GM23248 (cell line): ENCODE measurements at places on chromosomes 2 and 18. TPM values are rescaled to one million over a fixed set of nuclear protein-coding genes. Genes with fewer than 3 reads are reported as not detected.

DNA sequence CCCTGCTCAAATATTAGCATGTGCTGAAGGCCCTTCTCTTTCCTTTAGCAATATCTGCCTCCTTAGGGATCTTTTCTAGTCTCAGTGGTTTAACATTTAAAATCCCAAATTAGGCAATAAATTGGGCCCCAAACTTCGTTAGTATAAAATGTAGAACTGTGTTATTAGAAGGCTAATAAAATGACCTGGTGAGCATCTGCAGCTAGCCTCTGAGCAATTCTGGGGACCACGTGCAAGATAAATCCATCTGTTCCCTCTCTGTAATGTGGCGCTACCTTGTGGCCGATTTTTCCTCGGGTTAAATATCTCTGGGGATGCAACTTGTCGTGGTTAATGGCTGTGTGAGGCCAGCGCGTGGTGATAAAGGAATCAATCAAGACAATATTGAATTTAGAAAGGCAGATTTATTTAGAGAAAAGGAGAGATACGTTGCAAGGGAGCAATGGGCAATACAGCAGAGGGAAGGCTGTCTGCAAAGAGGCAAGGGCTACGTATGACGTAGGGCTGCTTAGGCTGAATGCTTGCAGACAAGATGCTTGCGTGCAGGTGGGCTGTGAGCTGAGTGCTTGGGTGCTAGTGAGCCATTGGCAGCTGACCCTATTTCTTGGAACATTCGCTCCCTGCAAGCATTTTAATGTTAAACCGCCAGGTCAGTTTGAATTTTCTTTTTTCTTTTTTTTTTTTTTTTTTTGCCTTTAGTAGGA is 18.5 kb upstream of the IL36G start:
- peak; percentile 13 for DNase-seq
- H3K27me3 ChIP-seq: peaks cover 57% of the 10 kb centered on the region
- no peaks in the 10 kb centered on the region for H3K4me1 ChIP-seq
- no peaks in the 10 kb centered on the region for H3K36me3 ChIP-seq
- no peak overlapping the region for H3K4me3 ChIP-seq
- no peak overlapping the region for H3K27ac ChIP-seq

DNA sequence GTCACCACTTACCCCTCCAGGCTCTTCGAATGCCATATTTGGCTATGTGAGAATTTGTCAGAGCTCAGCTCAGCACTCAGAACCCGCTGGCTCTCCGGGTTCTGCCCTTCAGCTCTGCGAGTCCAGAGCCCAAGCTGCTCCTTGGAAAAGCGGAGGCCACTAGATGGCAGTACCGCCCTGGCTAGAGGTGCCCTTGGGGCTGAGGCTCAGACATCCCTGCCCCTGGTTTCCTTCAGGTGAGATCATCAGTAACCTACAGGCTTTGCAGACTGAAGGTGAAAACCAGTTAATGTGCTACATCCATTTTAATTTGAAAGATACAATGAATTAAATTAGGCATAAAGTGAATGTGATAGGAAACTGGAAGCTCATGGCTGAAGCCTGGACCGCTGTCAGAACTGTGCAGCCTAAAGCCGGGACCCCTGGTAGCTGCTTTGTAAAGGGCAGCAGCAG is 285.6 kb downstream of the AGAP1 start:
- no peak overlapping the region for H3K4me3 ChIP-seq
- DNase-seq: peak; percentile 82
- H3K27ac ChIP-seq: no peak overlapping the region
- H3K4me1 ChIP-seq: no peaks in the 10 kb centered on the region
- no peaks in the 10 kb centered on the region for H3K36me3 ChIP-seq

DNA sequence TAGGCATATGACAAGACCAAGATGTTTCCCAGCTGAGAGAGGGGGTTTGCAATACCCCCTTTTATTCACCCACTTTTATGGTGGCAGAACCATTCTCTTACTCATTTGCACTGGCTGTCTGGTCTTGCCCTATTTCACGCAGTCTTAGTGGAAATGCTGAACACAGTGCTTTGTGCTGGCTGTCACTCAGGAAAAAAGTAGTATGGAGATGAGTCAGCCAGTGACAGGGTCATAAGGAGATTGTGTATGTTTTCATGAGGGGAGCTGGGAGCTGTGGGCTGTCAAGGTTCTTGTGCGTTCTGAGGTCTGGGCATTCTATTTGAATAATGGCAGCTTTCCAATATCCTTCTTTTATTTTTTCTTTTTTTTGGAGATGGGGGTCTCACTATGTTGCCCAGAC is 10.9 kb upstream of the CNRIP1 start:
- peak; percentile 12 for DNase-seq
- no peak overlapping the region for H3K4me3 ChIP-seq
- no peaks in the 10 kb centered on the region for H3K4me1 ChIP-seq
- H3K27me3 ChIP-seq: no peaks in the 10 kb centered on the region
- H3K27ac ChIP-seq: no peak overlapping the region

- no peaks in the 10 kb centered on the region for H3K27me3 ChIP-seq
- peak overlapping the region; percentile 87 for H3K27ac ChIP-seq
- peaks cover 46% of the 10 kb centered on the region for H3K4me1 ChIP-seq
- H3K36me3 ChIP-seq: no peaks in the 10 kb centered on the region
These were observed 10.8 kb downstream of the EMILIN2 start for GRCh38 chr18:2857491-2858131.

DNA sequence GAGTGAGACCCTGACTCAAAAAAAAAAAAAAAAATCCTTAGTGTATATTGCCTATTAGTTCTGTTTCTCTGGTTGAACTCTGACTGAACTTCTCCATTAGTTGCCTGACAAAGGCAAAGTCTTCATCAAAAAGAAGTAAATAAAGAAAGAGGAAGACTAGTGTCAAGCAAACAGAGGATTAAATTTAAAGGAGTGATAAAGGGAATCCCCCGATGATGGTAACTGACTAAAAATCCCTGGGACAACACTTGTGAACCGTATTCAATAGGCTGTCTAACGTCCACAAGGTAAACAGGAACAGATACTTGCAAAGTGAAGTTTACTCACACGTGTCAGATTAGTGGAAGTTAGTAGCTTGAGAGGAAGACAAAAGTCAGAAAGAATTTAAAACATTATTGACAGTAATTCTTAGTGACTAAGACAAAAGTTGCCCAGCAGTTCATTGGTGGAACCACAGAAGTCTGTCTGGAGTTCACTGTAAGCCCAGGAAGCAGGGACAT is 26.2 kb upstream of the SPOPL start:
- no peaks in the 10 kb centered on the region for H3K36me3 ChIP-seq
- no peak overlapping the region for H3K4me3 ChIP-seq
- no peak overlapping the region for H3K27ac ChIP-seq
- H3K4me1 ChIP-seq: no peaks in the 10 kb centered on the region
- no peak for DNase-seq

DNA sequence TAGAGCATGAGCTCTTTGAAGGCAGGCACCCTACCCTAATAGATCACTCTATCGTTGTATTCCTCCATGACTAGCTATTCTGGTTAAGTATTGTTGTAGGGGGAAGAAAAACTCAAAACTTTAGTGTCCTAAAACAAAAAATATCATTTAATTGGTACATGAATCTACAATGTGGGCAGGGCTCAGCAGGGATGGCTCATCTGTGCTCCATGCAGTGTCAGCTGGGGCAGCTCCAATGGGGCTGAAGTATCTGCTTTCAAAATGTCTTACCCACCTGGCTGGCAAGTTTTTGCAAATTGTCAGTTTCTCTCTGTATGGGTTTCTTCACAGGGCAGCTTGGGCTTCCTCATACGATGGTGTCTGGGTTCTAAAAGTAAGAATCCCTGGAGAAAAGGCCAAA is 83.2 kb upstream of the ITGA6 start:
- peaks cover 14% of the 10 kb centered on the region; the same call in 1 of the 2 replicates for H3K4me1 ChIP-seq
- H3K27ac ChIP-seq: no peak overlapping the region
- no peaks in the 10 kb centered on the region for H3K36me3 ChIP-seq
- no peak overlapping the region for H3K4me3 ChIP-seq

DNA sequence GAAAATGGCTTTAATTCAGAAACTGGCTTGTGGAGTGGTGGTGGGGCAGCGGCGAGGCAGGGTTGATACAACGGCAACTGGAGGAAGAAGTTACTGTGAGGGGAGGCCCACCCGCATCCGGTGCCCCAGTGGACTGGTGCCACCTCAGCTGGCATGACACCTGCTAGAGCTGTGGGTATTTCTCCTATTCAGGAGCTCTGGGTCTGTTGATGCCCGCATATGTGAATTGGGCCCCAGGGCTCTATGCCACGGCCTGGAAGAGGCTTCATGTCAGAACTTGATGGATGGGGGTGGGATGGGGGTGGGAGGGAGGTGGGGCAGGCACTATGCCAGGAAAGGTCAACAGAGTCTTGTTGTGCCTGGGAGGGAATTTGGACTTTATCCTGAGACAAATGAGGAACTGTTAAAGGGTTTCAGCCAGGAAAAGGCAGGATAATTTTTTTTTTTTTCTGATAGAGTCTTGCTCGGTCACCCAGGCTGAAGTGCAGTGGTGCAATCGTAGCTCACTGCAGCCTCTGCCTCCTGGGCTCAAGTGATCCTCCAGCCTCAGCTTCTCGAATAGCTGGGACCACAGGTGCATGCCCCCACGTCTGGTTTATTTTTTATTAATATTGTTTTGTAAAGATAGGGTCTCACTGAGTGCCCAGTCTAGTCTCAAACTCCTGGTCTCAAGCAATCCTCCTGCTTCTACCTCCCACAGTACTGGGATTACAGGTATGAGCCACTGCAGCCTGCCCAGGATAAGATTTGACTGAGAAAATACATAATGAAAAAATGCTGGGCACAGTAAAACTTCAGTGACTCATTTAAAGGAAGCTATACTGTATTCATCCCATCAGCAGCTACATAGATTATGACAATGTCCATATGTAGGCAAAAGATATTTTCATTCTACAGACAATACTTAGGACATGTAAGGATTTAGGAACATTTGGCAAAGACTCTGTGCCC is 52.6 kb downstream of the SH2D6 start:
- no peak overlapping the region for H3K4me3 ChIP-seq
- peaks cover 15% of the 10 kb centered on the region for H3K4me1 ChIP-seq
- no peaks in the 10 kb centered on the region for H3K36me3 ChIP-seq
- DNase-seq: peak; percentile 48
- H3K27me3 ChIP-seq: no peaks in the 10 kb centered on the region
- no peak overlapping the region for H3K27ac ChIP-seq

GRCh38 chr2:224449212-224450147 is 47.6 kb upstream of the FAM124B start:
- H3K36me3 ChIP-seq: no peaks in the 10 kb centered on the region
- H3K27me3 ChIP-seq: no peaks in the 10 kb centered on the region
- H3K4me3 ChIP-seq: no peak overlapping the region
- H3K4me1 ChIP-seq: no peaks in the 10 kb centered on the region
- H3K27ac ChIP-seq: no peak overlapping the region

DNA sequence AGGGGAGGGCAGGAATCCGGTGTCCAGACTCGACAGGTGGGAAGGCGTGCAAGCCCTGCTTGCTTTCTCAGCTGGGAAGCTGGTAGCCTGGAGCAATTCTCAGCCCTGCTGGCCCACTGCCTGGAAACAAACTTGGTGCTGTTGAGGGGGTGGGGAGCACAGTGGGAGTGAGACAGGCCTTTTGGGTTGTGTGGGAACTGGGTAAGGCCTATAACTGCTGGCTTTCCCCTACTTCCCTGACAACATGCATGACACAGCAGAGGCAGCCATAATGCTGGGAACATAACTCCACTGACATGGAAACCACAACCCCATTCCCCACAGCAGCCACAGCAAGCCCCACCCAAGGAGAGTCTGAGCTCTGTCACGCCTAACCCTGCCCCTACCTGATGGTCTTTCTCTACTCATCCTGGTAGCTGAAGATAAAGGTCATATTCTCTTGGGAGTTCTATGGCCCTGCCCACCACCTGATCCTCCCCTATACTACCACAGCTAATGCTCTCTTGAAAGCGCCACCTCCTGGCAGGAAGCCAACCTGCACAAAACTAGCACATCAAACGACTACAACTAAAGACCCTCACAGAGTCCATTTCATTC is 122.9 kb upstream of the ACVR1C start:
- H3K4me3 ChIP-seq: no peak overlapping the region
- no peak overlapping the region for H3K27ac ChIP-seq
- H3K36me3 ChIP-seq: peaks cover 9% of the 10 kb centered on the region; the same call in 1 of the 2 replicates

DNA sequence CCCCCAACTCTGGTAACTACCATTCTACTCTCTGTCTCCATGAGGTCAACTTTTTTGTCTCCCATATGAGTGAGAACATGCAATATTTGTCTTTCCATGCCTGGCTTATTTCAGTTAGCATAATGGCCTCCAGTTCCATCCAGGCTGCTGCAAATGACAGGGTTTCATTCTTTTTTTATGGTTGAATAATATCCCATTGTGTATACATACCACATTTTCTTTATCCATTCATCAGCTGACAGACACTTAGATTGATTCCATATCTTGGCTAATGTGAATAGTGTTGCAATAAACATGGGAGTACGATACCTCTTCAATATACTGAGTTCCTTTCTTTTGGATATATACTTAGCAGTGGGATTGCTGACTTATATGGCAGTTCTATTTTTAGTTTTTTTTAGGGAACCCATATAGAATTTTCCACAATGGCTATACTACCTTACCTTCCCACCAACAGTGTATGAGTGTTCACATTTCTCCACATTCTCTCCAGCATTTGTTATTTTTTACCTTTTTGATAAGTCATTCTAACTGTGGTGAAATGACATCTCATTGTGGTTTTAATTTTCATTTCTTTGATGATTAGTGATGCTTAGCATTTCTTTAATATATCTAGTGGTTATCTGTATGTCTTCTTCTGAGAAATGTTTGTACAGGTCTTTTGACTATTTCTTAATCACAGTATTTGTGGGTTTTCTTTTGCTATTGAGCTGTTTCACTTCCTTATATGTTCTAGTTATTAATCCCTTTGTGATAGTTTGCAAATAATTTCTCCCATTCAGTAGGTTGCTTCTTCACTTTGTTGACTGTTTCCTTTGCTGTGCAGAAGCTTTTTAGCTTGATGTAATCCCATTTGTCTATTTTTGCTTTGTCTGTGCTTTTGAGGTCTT is 112.2 kb downstream of the SRBD1 start:
- no peak overlapping the region for H3K4me3 ChIP-seq
- DNase-seq: no peak
- no peak overlapping the region for H3K27ac ChIP-seq
- no peaks in the 10 kb centered on the region for H3K27me3 ChIP-seq

GRCh38 chr2:239688840-239689239 is 288.0 kb upstream of the HDAC4 start:
- peaks cover 3% of the 10 kb centered on the region; the same call in 1 of the 2 replicates for H3K27me3 ChIP-seq
- H3K36me3 ChIP-seq: no peaks in the 10 kb centered on the region
- H3K27ac ChIP-seq: no peak overlapping the region
- no peaks in the 10 kb centered on the region for H3K4me1 ChIP-seq

DNA sequence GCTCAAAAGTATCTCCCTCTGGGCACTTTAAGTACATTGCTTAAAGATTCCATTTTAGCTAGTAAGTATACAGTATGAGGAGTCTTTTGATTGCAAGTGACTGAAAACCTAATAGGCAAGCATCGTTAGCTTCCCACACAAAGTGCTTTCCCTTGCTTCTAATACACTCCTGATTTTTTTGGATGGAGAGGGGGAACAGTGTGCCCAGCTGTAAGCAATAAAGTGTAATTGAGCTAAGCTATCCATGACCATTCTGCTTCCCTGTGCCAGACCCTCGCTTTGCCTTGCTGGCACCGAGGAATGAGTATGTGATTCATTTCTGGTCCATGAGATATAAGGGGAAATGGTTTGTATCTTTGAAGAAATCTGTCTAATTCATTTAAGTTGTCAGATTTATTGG is 3.8 kb upstream of the ZNF24 start:
- no peaks in the 10 kb centered on the region for H3K27me3 ChIP-seq
- no peaks in the 10 kb centered on the region for H3K36me3 ChIP-seq
- H3K27ac ChIP-seq: no peak overlapping the region
- DNase-seq: no peak
- no peak overlapping the region for H3K4me3 ChIP-seq

The LOXHD1 gene
- not detected in 2 replicates for total RNA-seq

The VWC2L gene
- not detected in 2 replicates for total RNA-seq

The SPC25 gene
- total RNA-seq: 3.4 and 3.7 TPM in 2 replicates

The GKN2 gene
- total RNA-seq: not detected in 2 replicates

The CFC1 gene
- total RNA-seq: not detected in 2 replicates

The DAW1 gene
- total RNA-seq: under 0.01 and 2.1 TPM in 2 replicates
